B cell (primary cell): ENCODE measurements at places on chromosomes 6 and 20. TPM values are rescaled to one million over a fixed set of nuclear protein-coding genes. Genes with fewer than 3 reads are reported as not detected.
A peak's percentile ranks its signal among the peaks of the same experiment; 100 is the strongest.

DNA sequence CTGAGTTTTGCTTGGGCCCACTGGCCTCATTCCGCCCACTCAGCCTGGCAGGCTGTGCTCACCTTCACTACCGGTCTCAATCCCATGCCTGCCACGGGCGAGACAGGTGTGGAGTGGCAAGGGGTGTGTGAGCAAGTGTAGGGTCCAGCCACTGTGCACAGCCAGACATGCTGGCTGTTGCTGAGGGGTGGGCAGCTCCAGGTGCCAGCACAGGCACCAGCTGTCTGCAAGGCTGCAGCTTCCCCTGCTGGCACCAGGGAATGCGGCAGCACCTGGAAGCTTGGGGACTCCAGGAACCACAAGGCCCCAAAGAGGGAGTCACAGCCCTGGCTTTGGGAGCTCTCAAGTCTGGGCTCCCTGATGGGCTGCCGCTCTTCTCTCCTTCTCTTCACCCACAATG, 372.7 kb downstream of the CBLN4 start:
- no peaks in the 10 kb centered on the region for H3K4me1 ChIP-seq
- no peak overlapping the region for H3K27ac ChIP-seq
- H3K4me3 ChIP-seq = no peak overlapping the region
- H3K36me3 ChIP-seq = no peaks in the 10 kb centered on the region

DNA sequence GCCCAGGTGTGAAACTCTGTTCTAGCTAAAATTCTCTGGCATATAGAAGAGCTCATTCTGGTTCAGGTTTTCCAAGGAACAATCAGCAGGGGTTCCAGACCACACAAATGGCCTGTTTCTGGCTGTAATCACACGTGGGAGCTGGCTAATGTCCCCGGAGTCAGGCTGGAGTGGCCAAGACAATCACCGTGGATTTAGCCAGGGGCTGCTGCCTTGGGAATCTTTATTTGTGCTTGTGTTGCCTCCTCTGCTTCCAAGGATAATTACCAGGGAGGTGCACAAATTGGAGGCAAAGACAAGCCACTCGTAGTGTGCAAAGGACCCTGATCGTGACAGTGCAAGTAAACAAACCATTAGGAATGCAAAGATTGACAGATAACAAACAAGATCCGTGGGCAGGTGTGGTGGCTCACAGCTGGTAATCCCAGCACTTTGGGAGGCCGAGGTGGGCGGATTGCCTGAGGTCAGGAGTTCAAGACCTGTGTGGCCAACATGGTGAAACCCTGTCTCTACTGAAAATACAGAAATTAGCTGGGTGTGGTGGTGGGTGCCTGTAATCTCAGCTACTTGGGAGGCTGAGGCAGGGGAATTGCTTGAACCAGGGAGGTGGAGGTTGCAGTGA, 77.3 kb downstream of the KCNB1 start:
- no peaks in the 10 kb centered on the region for H3K36me3 ChIP-seq
- H3K4me3 ChIP-seq = no peak overlapping the region
- DNase-seq = no peak
- H3K27ac ChIP-seq = no peak overlapping the region
- H3K27me3 ChIP-seq = no peaks in the 10 kb centered on the region

SLC25A27 gene
- 1.9 and 3.8 TPM in 2 replicates for total RNA-seq

DNA sequence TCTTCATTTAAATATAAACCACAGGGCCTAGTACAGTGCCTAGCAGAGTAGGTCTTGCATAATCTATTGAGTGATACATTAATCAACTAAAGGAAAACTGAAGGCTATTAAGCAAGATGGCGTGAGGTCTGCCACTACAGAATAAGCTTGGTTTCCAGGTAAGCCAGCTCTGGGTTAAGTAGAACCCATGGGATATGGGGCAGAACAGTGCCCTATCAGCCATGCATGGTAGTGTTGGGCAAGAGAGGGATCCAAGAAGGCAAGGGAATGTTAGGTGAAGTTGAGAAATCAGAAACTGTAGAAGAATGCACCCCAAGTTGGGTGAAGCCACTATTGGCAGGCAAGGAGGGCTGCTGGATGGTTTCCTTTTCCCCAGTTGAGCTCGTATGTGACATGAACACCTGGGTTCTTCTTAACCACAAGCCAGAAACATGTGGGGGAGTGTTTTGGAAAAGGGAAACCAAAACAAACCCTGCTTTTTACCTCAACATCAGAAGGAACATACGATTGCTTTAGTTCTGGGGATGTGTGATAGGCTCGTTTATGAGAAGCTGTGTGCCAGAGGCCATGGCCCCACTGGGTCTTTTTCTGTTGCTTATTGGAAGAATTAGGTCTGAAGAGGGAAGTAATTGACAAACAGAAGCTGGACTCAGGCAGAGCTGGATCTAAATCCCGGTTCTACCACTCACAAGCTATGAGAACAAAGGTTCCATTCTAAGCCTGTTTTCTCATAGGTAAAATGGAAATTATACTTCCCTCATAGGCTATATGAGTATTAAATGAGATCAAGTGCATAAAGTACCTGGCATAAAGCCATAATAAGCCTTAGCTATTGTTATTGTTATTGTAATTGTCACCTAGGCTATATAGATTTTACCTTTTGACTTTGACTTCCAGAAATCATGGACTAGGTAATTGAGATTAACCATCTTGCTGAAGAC, 33.5 kb downstream of the NEDD9 start:
- no peaks in the 10 kb centered on the region for H3K4me1 ChIP-seq
- peak; percentile 32 for DNase-seq
- H3K27ac ChIP-seq = peak overlapping the region; percentile 11
- peaks cover 1% of the 10 kb centered on the region for H3K36me3 ChIP-seq

DNA sequence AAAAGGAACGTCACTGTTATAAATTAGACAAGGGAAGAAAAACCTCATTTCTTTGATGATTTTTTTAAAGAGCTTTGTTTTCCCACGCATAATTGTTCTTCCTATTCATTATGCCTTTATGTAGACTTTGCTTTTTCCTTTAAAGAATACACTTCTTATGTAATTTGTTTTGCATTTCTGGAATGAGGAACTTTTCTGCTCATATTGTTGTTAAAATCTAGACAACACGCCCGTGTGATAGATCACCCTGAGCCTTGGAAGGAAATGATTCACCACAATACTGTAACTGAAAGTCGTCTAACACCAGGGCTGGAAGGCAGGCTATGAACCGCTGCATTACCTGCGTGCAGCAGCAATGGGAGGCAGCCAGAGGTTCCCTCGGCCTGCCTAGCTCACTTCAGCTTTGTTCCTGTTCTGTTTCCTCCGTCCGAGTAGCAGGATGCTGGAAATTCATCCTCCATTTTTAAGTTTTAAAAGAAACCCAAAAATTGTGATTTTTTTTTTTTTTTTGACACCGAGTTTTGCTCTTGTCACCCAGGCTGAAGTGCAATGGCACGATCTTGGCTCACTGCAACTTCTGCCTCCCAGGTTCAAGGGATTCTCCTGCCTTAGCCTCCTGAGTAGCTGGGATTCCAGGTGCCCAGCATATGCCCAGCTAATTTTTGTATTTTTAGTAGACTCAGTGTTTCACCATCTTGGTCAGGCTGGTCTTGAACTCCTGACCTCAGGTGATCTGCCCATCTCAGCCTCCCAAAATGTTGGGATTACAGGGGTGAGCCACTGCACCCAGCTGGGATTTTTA, 49.6 kb upstream of the ZNF217 start:
- no peaks in the 10 kb centered on the region for H3K27me3 ChIP-seq
- no peaks in the 10 kb centered on the region for H3K36me3 ChIP-seq
- H3K4me3 ChIP-seq = no peak overlapping the region
- peak overlapping the region; percentile 64 for H3K27ac ChIP-seq
- peaks cover 26% of the 10 kb centered on the region for H3K4me1 ChIP-seq
- DNase-seq = peak; percentile 74

DNA sequence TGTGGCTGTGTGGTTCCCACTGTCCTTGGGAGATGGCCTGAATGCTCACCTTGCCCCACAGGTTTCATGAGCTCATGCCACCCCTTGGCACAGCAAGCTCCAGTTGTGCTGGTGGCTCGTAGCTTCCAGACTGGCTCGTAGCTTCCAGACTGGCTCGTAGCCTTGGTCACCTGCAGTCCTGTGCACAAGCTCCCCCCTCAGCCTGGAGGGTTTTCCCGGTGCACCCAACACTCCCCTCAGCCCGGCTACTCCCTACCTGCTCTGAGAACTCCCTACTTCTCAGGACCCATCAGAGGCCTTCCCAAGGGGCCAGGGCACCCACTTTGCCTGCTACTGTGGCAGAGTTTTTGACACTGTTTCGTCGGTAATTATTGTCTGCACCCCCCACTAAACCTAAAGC, 285.6 kb downstream of the TAF4 start:
- no peak overlapping the region for H3K27ac ChIP-seq
- no peaks in the 10 kb centered on the region for H3K4me1 ChIP-seq
- DNase-seq = no peak
- H3K4me3 ChIP-seq = no peak overlapping the region
- H3K36me3 ChIP-seq = no peaks in the 10 kb centered on the region
- no peaks in the 10 kb centered on the region for H3K27me3 ChIP-seq

DNA sequence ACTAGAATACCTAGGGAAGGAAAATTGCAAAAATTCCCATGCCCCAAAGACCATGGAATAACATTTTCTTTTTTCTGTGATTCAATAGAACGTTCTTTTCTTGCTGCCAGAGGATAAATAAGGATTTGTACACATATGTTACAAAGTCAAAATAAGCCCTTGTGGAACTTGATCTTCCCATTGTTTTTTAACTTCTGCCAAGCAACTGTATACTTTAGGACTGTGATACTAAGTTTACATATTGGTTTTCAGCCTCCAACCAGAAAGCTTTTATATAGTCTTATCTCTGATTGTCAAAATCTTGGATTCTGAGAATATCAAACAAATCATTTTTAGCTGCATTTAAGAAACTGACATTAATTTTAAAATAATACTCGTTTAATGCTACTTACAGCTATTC, 84.6 kb downstream of the HMGCLL1 start:
- no peaks in the 10 kb centered on the region for H3K27me3 ChIP-seq
- no peak overlapping the region for H3K4me3 ChIP-seq
- H3K4me1 ChIP-seq = no peaks in the 10 kb centered on the region
- no peaks in the 10 kb centered on the region for H3K36me3 ChIP-seq
- no peak for DNase-seq

- H3K27ac ChIP-seq = no peak overlapping the region
- DNase-seq = no peak
These were observed 635.3 kb upstream of the MARCKS start for GRCh38 chr6:113221850-113222249.

DNA sequence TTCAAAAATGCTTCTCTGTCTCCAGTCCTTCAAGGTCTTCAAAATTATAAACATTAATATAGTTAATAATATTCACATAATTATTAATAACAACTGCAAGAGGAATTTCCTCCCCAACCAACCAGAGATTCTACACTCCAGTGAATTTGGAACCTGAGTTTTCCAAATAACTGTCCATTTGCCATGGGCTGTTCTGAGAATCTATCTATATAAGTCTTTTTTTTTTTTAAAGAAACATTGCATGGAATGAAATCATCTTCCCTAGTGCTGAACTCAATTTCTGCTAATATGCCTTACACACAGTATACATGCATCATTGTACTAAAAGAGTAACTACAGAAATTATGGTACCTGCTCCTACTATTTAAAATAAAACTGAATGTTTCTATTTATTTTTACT, 113.9 kb downstream of the SLC22A3 start:
- H3K36me3 ChIP-seq = no peaks in the 10 kb centered on the region
- peaks cover 55% of the 10 kb centered on the region for H3K4me1 ChIP-seq
- no peak overlapping the region for H3K4me3 ChIP-seq
- no peak overlapping the region for H3K27ac ChIP-seq

DNA sequence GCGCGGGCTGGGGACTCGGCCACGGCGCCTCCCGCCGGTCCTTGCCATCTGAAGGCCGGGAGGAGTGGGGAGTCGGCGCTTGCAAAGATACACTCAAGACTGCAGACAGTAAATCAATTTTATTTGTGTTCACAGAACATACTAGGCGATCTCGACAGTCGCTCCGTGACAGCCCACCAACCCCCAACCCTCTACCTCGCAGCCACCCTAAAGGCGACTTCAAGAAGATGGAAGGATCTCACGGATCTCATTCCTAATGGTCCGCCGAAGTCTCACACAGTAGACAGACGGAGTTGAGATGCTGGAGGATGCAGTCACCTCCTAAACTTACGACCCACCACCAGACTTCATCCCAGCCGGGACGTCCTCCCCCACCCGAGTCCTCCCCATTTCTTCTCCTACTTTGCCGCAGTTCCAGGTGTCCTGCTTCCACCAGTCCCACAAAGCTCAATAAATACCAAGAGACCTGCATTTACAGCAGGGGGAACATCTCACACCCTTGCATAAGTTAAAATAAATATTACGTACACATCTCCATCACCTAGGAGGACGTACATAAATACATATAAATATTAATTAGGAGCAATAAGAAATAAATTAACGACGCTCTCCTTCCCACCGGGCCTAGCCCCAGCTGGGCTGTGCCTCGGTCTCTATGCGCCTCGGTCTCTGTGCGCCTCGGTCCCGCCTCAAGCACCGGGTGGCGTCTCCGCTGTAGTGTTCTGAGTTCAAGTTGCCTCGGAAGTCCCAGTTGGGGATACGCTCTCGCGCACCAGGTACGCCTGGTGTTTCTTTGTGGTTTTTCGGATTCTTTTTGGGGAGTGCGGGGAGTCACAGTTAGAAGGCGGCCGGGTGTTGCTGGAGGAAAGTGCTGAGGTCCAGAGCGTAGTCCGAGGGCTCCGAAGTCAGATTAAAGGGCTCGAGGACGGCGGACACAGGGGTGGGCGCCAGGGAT, 889 bp upstream of the FLOT1 start:
- H3K27me3 ChIP-seq = no peaks in the 10 kb centered on the region
- peak overlapping the region; percentile 63 for H3K4me3 ChIP-seq
- peak; percentile 54 for DNase-seq
- no peaks in the 10 kb centered on the region for H3K36me3 ChIP-seq

DNA sequence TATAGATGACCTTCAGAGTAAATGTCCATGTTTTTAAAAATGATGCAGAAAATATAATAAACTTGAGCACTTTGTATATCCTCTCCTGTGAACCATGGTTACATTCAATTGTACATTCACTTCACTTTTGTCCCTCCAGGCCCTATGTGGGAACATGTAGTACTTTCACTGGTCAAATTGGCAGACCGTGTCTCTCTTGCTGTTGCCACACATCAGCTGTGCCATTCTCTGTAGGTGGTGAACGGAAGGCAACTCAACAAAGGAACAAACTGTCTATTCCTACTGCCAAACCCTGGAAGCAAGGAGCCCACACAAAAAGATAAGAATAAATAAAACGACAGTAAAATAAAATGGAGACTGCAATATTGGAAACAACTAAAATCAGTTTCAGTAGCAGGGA, 2.0 kb downstream of the ROS1 start:
- no peaks in the 10 kb centered on the region for H3K4me1 ChIP-seq
- no peak overlapping the region for H3K27ac ChIP-seq
- no peak overlapping the region for H3K4me3 ChIP-seq
- DNase-seq = no peak
- H3K36me3 ChIP-seq = no peaks in the 10 kb centered on the region
- no peaks in the 10 kb centered on the region for H3K27me3 ChIP-seq

KIAA0408 gene
- total RNA-seq = 0.34 and 0.64 TPM in 2 replicates

DNA sequence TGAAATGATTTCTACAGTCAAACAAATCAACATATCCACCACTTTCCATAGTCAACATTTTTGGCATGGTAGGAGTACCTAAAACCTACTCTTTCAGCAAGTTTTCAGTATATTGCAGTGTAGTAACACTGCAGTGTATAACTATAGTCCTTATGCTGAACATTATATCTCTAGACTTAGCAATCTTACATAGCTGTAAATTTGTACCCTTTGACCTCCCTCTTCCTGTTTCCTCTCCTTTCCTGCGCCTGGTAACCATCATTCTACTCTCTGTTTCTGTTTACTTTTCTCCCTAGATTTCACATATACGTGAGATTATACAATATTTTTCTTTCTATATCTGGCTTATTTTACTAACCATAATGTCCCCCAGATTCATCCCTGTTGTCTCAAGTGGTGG, 40.2 kb downstream of the SMAP1 start:
- H3K36me3 ChIP-seq = no peaks in the 10 kb centered on the region
- H3K27ac ChIP-seq = no peak overlapping the region
- no peak overlapping the region for H3K4me3 ChIP-seq
- H3K27me3 ChIP-seq = no peaks in the 10 kb centered on the region
- DNase-seq = no peak

COL19A1 gene
- 56.9 and 61.4 TPM in 2 replicates for total RNA-seq
